Motor neuron (in vitro differentiated cells): ENCODE measurements at places on chromosomes 3 and 15. TPM values are rescaled to one million over a fixed set of nuclear protein-coding genes. Genes with fewer than 3 reads are reported as not detected.

- ATAC-seq, result no peak
These were observed 573.0 kb downstream of the MECOM start for GRCh38 chr3:169090559-169090958.

- peak; percentile 65 for ATAC-seq
These were observed 2.6 kb downstream of the CILP start for GRCh38 chr15:65208647-65209046.

Gene CPN2
- not detected in 2 replicates for total RNA-seq

DNA sequence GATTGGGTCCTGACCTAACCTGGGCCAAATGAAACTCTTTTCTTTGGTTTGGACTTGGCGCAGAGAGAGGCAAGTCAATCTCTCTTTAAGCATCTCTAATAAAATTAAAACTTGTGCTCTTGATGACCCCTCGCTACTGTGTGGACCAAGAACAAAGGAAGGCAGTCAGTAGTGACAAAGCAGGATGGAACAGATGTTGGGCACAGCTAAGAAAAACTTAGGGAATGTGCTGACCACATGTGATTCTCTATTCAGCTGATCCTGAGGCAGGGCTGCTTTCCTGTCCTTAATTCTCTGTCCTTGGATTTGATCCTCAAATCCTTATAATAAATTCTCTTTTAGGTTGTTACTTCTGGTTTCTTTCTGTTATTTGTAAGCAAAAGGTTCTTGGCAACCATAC, 259.9 kb downstream of the ZIC1 start:
- peak; percentile 85 for ATAC-seq

Gene C2CD4A
- total RNA-seq, result 0.15 and 0.50 TPM in 2 replicates

- peak; percentile 78 for ATAC-seq
These were observed 16.9 kb downstream of the TCAIM start for GRCh38 chr3:44355362-44356033.

GRCh38 chr3:172038798-172039435, 461 bp upstream of the FNDC3B start:
- no peak for ATAC-seq

- ATAC-seq, result no peak
These were observed 55.8 kb downstream of the DAPK2 start for GRCh38 chr15:63990454-63990853.

DNA sequence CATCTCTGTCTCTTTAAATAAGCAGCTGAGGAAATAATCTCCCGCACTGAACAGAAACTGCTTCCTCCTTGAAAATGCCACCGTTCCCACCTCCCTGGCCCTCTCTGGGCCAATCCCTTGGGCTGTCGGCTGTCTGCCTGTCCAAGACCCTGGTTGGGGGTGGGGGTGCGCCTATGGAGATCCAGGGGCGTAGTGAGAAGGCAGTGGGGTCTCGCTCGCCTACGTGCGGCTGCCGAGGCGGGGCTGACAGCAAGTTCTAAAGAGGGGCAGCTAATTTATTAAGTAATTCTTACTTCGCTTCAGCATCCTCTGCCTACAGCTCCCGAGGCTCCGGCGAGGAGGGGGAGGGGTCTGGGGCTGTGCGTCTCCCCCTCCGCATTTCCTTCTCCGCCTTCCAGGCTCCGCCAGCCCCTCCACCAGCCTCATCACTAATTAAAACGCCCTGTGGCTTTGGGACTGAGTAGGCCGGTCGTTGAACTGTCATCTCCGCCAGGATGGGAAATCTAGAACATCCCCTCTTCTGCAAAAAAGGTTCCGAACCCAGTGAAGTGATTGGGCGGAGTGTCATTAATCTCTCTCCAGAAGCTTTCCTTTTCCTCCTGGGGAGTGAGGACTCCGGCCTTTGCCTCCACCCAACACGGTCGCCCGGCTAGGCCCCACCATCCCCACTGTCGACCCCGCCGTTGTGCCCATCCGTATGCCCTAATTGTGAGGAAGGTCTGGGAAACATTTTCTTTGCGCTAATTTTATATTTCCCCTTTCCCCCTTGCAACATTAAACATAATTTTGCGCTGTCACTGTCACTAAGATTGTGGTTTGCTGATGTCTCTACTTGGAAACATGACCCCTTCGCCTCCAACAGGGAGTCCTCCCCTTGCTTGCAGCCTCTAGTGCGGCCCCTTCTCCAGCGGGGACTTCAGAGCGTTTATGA, 16.9 kb downstream of the NR2F2 start:
- peak; percentile 42 for ATAC-seq

DNA sequence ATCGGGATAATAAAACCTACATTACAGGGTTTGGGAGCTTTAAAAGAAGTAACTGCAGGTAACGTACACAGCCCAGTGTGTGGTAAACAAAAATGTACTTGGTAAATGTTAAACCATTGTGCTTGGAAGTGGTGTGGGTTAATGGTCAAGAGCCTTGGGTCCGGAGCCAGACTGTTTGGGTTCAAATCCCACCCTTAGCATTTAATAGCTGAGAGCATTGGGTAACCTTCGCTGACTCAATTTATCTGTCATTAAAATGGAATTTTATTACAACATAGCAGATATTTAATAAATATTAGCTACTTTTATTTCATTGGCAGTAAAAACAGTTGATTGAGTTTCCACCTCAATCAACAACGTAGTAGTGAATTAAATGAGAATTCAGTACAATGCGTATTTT, 1.5 kb downstream of the FSTL1 start:
- no peak for ATAC-seq

Gene IQCB1
- total RNA-seq, result 39.9 and 46.6 TPM in 2 replicates

DNA sequence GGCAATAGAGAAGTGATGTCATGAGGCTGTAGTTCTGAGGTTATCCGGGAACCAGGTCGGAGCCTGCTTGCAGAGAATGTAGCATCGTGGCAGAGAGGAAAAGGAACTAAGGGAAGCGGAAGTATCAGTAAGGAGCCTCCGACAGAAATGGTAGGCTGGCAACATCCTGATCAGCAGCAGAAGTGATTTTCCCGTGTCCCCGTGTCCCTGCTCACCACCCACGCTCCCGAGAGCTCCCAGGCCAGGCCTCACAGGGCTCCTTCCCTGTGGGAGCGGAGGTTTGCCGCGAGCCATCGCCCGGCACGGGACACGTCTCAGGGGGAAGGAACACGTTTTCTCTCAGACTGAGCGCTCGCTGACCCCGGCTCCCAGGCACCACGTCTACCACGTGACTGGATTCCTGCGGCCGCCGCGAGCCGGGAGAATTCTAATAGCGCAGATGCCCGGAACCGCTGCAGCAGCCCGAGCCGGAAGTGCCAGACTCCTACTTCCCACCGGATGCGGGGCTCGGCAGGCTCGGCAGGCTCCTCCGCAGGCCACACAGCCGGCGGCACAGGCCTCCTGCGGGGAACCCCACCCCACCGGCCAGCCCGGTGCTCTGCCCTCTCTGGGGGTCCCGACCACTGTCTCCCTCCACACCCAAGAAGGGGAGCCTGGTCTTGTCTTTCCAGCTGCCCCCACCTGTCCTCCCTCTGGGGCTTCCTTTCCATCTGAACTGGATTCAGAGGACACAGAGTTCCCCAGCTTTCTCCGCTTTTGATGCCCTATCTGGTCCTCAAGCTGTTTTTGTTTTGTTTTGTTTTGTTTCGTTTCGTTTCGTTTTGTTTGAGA, 99.3 kb downstream of the BDH1 start:
- peak; percentile 91 for ATAC-seq

DNA sequence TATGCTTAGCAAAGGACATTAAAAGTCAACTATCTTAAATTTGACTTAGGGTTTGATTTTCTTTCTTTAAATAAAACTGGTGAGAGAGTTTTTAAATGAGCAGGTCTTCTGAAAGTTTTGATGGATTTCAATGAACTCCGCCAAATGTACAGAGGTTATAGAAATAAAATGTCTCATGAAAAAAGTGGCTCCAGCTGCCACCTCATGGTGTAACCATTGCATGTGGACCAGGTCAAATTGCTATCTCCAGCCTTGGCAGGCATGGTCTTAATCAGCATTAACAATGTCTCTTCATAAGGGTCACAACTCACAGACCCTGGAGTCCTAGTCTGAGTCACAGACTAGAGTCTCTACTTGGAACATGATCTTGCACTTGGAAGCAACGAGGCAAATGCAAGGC, 182.3 kb downstream of the ADAMTS17 start:
- ATAC-seq, result no peak

Gene SLC22A14
- 0.17 and 0.27 TPM in 2 replicates for total RNA-seq

- ATAC-seq, result peak; percentile 24
These were observed 114.1 kb upstream of the PPP2R3A start for GRCh38 chr3:135851201-135852081.

DNA sequence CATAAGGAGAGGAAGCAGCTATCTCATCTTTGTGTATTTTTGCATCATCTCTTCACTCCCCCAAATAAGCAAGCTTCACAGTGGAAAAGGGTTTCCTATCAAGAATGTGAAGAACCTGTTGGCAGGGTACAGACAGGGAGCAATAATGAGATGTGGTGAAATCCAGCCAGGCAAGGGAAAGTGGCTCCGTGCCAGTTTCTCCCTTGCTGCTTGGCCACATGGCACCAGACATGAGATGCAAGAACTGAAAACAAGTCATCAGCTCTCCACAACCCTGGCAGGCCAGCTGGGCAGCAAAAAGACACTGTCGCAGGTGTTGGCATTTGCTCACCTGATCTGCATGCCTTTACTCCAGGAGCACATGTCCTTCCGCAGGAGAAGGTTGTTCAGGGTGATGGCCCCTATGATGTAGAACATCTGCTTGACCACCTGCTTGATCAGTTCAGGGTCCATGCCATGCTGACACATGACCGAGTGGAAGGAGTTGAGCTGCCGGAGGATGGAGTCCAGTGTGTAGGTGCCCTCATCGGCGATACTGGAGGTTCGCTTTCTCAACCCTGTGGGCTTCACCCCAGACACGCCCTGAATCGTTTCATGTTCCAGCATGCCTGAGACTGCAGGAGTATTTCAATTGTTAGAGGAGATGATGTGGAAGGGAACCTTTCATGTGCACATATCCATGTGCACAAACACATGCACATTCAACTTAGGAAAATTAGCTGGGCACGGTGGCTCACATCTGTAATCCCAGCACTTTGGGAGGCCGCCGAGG, 23.3 kb upstream of the MYO5C start:
- ATAC-seq, result no peak

DNA sequence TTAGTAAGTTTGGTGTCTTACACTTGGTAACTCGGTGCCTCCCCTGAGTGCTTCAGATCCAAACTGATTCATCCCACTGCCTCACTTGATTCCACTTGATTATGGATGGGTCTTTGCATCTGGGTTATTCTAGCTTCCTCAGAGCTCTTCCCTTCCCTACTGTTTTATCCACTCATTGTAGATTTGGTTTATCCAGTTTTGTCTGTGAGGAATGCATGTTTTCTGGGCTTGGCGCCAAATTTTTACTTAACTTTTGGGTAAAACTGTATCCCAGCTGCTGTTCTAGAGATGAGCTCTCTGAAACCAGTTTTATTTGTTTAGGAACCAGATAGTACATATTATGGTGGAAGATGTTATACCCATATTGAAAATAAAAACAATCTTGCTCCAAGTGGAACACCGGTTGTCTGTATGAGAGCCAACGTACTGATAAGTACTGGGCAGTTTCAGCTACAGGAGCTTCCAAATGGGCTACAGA, 20.9 kb downstream of the RAD54L2 start:
- no peak for ATAC-seq

Gene SMCO1
- 0.31 TPM in 1 of 2 replicates, not detected in the other for total RNA-seq

Gene PROK2
- total RNA-seq, result 0.53 and 0.62 TPM in 2 replicates

- no peak for ATAC-seq
These were observed 22.6 kb upstream of the EHD4 start for GRCh38 chr15:41994772-41995475.
